Stimulated activated CD4-positive, alpha-beta T cell treated with anti-CD3 and anti-CD28 coated beads, Interleukin-2, amount 100 ng/mL, for 24 hours (primary cell): ENCODE measurements at places on chromosomes 2 and 18.

DNA sequence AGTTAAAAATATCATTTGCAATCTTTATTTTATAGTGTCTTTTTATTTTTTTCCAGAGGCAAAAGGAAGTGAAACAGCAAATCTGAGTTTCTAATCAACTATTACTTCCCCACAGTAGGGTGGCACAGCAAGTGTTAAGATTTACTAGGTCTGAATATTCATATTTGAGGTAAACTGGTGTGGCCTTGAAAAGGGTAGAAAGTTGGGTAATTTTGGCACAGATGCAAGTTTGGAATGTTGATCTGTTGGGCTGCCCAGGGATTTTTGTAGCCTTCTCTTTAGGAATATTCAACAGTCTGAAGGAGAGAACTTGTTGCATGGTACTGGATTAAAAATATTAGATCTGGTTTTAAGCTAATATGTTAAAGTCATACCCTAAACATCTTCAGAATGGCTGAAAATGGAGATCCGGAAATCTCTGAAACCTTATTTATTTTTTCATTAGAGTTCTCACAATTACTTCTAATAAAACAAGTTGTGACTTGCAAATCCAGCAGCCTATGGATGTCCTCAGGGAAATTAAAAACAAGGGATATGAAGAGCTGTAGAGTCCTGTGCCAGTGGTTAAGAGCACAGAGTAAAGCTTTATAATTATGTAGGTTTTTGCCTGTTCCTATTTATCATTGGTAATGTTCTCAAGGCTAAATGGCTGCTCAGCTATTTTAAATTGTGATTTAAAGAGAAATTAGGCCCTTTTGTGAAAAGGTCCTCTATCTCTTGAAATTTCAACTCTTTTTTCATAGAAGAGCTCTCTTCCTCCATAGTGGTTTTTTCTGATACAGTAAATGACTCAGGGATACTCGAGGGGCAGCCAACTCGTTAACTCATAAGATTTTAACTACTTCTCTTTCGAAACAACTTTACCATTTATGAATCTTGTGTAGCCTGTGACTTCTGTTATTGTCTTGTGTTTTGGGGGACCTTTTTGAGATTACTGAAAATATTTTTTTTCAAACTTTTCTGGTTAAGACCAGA, 11.0 kb downstream of the TANK start:
- no peak for DNase-seq

DNA sequence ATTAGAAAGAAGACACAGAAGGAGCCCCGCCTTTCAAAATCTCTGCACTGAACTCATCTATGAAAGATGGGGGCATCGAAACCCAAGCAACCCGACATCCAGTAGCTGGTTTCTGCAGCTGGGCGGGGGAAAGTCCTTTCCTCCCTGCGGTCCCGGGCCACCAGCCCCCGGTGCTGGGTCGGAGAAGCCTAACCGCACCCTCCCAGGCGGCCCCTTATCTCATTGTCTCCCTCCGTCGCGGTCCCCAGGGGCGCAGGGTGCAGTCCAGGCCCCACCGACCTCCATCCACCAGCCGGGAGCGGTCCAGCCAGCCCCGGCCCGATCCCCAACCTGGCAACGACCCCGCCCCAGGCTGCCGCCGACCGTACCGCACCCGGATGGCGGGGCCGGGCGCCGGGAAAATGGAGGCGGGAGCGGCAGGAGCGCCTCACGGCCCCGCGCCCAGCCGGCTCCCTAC, 452 bp downstream of the RAPH1 start:
- DNase-seq: peak; percentile 49

GRCh38 chr2:128457716-128458115, 139.0 kb upstream of the HS6ST1 start:
- no peak for DNase-seq

DNA sequence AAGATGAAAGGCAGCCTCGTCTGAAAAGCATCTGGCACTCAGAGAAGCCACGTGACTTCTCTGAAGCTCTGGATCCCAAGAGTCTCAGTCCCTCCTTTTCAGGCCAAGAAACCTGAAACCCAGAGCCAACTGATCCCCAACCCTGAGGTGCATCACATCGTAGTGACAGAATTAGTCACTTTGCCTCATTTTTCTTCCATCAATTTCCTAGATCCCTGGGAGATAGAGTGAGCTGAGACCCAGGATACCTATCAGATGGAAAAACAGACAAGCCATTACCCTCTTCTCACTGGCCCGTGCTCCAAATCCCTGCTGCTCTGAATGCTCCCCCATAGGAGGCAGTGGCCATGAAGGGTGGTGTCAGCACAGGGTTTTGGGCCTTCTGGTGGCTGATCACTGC, 113.1 kb downstream of the ALK start:
- no peak for DNase-seq

GRCh38 chr2:1168846-1169245, 218.2 kb downstream of the SNTG2 start:
- DNase-seq: no peak

DNA sequence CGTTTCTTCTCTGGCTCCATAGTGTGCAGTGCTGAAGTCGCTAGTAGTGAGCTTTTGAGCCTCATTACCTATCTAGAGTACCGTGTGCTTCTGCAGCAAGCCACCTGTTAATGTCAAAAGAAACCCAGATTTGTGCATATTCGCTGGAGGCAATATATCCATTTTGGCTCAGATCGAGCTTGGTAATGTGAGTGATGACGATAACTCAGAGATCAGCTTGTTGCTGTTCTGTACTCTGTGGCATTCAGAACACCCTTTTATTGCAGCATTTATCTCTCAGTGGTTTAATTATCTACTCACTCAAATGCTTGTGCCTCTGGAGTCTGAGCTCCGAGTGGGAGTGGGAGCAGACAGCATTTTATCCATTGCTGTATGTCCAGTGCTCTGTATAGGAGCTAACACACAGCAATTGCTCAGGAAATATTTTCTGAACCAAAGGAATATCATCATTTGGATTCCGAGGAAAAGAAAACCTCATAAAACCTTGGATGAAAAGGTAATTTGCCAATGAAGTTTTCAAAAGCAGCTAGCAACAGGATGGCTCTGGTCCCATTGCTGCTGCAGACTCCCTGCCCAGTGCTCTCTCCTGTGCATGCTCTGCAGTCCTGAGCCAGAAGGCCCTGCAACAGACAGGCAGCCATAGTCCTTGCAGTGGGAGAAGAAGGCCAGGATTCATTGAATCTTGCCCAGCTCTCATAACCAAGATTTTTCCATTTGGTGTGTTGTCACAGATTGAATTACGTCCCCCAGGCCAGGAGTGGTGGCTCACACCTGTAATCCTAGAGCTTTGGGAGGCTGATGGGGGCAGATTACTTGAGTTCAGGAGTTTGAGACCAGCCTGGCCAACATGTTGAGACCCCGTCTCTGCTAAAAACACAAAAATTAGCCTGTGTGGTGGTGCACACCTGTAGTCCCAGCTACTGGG, 183.8 kb downstream of the MYCN start:
- DNase-seq: no peak

- no peak for DNase-seq
Measured at GRCh38 chr2:67619204-67619603, 222.1 kb downstream of the ETAA1 start.

- no peak for DNase-seq
Measured at GRCh38 chr2:144705328-144706245, 185.7 kb upstream of the ZEB2 start.

- DNase-seq: no peak
Measured at GRCh38 chr2:100924122-100924519, 78.0 kb upstream of the RPL31 start.

GRCh38 chr2:150878356-150878755, 383.3 kb downstream of the RBM43 start:
- no peak for DNase-seq

DNA sequence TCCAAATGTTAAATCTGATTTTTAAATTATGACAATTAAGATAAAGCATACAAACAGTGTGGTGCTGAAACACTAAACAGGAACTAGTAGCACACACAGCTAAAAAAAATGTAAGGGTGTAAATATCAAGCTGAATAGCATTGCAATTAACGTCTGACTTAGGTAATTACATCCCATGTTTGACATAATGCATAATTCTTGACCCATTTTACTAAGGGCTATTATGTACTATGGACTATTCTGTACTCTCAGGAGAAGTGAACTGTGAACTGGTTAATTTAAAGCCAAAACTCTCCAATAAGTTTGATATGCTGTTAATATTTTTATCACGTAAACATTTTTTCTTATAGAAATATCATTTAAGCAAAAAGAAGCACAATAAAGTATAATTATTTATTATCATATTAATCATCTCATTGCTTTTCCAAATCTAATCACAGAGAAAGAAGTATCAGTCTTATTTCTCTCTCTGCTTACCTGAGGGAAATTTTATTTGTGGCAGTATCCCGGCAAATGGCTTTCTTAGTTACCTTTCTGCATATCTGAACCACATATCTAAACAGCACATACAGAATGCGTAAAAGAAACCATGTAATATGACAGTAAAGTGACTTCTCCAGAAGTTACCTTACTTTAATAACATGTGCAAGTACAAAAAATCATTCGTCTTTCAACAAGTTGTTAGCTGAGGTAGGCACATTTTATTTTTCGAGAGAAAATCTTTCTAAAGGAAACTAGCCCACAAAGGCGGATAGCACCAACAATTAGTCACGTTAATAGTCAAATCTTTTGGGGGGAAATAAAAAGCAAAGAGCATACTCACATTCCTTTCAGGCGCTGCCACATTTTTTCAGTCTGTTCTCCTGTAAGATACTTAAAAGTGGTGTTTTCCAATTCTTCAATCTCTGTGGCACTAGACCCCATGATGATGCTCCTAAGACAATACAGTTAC, 94.9 kb upstream of the PDE1A start:
- DNase-seq: no peak

GRCh38 chr2:212683346-212684097, 144.9 kb upstream of the ERBB4 start:
- DNase-seq: no peak

DNA sequence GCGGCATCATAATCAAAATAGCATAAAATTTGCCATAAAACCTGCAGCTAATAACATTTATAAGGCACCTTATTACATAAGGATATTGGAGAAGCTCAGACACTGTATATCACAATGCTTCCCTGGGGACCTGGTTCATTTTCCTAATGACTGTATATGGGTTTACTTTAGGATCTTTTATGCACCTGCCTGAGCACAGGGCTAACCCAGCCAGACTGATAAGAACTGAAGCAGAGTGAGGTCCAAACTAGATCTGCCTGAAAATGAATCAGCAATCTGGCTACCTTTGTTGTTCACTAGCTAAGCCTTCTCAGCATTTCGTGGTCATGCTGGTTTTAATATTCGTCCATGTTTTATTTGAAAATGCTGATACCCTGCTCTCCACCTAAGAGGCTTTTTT, 1922.3 kb upstream of the CELF4 start:
- no peak for DNase-seq

DNA sequence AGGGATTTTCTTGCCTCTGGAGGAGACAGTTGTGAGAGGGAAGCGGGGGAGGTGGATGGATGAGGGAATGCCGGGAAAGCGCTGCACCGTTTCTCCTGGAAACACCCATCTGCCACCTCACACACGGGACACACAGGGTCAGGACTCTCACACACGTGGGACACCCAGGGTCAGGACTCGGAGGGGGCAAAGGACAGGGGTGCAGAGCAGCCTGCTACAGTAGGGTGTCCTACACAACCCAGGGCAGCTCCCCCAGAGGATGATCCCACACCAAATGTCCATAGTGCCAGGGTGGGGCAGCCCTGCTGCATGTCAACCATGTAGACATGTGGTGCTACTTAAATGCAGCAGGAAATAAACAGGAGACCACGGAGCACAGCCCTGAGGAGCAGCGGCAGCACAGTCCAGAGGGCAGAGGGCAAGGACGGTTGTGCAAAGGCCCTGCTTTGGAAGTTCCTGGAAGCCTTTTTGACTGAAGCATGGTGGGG, 5.1 kb downstream of the RAMP1 start:
- no peak for DNase-seq

GRCh38 chr2:62663411-62663810, 42.1 kb upstream of the EHBP1 start:
- DNase-seq: no peak

- DNase-seq: no peak
Measured at GRCh38 chr18:27075828-27076227, 109.3 kb downstream of the CHST9 start.

- peak; percentile 74 for DNase-seq
Measured at GRCh38 chr2:1550658-1551316, 137.5 kb downstream of the TPO start.

DNA sequence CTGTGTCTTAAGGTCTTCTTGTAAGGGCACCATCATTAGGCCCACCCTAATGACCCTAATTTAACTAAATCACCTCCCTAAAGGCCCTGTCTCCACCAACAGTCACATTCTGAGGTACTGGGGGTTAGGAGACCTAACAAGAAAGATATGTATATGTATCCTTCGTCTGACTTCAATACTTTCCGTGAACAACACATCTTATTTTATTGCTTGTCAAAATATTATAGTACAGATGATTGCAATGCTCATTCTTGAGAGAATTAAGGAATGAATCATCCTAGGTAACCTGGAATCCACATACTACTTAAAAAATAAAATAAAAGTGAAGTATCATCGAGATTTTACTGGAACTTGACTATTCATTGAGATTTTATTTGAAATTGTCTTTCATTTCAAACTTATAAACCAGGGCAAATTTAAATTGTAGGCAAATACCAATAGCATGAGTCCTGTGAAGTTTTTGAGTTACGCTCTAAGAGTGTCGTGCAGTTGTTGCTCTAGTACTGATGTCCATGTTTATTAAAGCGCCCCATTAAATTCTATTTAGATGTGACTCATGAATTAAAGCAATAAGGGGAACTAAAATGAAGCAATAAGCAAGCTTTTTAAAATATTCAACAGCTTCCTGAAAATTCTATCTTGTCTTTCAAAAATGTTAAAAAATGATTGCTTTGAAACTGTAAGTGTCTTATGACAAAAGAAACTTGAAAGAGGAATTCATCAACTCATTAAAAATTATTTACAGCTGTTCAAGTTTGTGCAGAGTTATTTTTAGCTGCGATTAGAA, 40.0 kb downstream of the CCDC102B start:
- DNase-seq: no peak

GRCh38 chr2:232315049-232315922, 63.3 kb upstream of the ALPP start:
- peak; percentile 62 for DNase-seq

DNA sequence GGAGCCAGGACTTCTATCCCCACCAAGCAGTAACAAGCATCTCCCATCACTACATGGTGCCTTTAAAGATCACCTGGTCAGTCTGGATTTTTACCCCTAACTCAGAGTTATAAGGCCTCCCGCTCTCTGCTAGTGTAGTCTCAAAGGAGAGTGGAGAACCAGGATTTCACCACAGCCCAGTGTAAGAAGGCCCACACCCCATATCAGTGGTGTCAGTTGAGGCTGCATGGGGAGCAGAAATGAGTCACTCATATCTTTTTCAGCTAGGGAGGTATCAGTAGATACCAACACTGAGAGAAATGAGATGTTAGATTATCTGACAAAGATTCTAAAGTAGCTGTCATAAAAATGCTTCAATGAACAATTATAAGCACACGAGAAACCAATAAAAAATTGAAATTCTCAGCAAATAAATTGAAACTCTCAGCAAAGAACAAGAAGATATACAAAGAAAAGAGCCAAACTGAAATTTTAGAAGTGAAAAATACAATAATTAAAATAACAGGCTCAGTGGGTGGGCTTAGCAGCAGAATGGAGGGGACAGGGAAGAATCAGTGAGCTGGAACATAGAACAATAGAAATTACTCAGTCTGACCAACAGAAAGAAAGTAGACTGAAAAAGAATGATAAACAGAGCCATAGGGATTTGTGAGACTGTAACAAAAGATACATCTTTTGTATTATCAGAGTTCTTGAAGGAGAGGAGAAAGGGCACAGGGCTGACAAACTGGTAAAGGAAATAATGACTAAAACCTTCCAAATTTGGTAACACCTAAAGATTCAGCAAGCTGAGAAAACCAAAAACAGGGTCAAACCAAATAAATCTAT, 257.7 kb downstream of the ANAPC1 start:
- DNase-seq: no peak

GRCh38 chr18:58970943-58971790, 106.5 kb downstream of the ZNF532 start:
- DNase-seq: no peak
